Substantia nigra (tissue), 51 donors: ENCODE measurements at places on chromosomes 12 and 14.

DNA sequence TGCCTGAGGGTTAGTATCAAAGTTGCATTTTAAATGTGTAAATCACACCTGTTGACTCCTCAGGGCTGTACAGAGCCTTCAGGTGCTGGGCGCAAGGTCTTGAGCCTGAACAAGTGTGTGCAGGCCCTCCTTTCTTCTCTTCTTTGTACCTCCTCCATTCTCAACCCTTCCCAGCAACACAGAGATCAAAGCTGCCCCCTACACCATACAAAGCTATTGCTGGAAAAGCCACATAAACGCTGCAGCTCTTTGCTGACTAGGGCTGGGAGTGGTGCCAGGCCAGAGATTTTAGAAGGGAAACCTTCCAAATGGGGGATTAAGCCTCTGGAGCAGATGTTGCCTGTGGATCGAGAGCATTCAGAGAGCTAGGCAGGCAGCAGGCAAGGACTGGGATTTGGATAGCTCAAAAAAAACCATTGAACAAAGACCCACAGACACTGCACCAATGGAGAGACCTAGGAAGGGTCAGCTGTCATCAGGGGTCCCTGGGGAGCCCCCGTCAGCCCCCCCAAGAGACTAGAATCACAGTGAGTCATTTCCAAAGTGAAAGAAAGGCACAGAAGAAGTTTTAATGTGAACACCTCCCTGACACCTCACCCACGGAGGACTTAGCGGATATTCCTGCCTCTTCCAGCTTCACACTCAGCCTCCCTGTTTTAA lies 18.2 kb upstream of the SUSD6 start:
- DNase-seq = no peak

DNA sequence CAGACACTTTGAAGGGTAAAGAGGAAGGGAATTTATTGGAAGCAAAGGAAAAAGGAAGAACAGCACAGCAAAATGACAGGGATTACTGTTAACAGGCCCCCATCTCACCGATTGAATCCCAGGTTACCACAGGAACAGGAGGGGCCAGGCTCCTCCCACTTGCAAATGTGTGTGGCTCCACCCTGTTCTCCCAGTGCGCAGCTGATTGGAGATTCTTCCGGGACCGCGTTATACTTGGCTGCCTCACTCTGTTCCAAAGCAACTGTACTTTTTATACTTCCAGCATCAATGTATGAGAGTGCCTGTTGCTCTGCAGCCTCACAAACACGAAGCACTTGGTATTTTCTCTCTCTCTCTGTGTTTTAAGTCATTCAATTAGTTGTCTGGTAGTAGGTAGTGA lies 273.6 kb upstream of the MDGA2 start:
- DNase-seq = no peak

GRCh38 chr14:22656945-22657731 lies 13.0 kb upstream of the OR6J1 start:
- DNase-seq = no peak

DNA sequence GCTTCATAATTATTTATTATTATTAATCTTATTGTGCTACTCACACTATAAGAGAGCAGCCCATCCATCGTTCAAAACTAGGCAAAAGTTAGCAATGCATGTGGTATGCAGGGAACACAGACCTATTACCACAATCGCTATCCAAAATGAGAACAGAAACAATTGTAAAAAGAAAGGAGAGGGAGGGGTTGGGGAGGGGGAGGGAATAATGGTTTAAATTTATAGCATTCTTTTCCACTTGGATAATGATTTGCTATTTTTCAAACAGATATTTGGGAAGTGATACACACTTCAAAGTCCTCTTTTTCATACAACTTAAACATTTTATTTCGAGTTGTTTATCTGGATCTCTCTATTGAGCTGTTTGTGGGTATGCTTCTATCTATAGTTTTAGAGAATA lies 248.6 kb upstream of the SOX5 start:
- no peak for DNase-seq

- no peak for DNase-seq
Measured at GRCh38 chr12:96170328-96170727, 23.8 kb upstream of the ELK3 start.

DNA sequence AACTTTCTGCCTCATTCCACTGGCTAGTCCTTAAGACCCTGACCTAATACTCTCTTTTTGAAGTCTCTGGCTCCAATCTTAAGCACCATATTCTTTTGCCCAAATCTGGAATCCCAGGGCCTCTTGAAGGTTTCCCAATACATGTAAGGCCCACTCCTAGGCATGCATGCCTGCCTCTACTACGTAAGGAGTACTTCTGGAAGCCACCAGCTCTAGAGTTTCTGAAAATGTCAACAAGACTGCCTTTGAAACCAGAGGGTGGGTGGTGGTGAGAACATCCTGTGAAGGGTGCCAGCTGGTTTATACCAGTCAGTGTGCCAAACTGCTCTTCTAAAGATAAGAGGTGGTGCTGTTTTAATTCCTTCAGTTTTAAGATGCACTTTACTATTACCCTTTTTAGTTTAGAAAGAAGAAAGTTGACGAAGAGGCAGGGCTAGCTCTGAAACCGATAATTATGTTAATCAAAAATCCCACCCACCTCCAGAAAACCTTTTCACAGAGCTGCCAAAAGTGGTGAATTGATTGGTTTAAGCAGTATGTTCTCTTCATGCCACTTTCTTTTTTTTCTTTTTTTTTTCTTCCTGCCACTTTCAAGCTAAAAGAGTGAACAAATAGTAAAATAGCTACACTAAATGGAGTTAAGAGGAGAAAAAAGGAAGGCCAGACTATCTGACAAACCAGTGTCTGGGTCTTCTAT lies 8.7 kb upstream of the WDR89 start:
- DNase-seq = no peak

- DNase-seq = no peak
Measured at GRCh38 chr12:111361717-111362576, 6.9 kb downstream of the PHETA1 start.

DNA sequence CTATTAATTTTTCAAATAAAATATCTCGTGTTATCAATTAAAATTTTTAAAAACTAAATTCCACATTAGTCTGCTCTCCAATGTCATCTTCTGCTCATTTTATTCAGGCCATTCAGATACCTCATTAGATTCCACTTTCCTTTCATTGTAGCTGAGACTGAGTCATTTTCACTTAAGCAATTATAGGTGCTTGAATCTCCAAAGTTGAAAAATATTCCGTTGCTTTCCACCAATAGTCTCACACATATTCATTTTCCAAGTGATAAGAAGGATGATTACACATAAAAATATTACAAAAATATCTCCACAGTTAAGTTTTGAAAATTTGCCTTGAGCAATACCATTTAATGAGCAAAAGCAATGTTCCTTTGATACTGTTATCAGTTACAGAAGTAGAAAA lies 36.5 kb upstream of the YBX3 start:
- no peak for DNase-seq

- no peak for DNase-seq
Measured at GRCh38 chr12:76028571-76029277, 2.9 kb downstream of the PHLDA1 start.

DNA sequence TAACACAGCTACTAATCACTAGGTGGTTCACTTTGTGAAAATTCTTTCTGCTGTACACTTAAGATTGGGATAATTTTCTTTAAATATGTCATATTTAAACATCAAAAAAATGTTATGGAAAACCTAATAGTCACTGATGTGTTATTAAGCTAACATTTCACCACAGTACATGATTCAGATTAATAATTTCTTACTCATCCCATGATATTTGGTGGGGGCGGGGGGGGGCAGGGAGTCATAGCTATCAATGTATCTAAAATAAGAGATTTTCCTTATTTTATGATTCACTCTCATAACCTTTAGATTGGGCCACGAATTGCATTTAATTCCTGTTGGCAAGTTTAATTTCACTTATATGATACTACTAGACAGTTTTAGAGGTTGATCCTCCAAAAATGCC lies 88.8 kb downstream of the KCNH5 start:
- no peak for DNase-seq

DNA sequence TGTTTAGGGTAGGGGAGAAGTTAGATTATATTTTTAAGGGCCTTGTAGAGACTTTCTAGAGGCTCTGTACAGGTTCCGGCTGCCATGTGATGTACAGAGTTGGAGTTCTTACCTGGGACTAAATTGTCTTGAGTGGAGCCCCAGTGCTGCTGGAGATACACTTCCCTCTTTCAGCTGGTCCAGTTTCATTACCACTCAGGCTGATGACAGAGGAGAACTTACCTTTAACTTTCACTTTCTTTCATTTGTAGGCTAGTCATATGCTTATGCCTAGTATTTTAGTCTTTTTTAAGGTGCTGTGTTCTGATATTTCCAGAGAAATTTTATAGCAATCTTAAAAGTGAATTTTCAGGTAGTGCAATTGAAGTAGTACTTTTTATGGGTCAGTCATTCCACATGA lies 117.3 kb downstream of the ERC1 start:
- no peak for DNase-seq

DNA sequence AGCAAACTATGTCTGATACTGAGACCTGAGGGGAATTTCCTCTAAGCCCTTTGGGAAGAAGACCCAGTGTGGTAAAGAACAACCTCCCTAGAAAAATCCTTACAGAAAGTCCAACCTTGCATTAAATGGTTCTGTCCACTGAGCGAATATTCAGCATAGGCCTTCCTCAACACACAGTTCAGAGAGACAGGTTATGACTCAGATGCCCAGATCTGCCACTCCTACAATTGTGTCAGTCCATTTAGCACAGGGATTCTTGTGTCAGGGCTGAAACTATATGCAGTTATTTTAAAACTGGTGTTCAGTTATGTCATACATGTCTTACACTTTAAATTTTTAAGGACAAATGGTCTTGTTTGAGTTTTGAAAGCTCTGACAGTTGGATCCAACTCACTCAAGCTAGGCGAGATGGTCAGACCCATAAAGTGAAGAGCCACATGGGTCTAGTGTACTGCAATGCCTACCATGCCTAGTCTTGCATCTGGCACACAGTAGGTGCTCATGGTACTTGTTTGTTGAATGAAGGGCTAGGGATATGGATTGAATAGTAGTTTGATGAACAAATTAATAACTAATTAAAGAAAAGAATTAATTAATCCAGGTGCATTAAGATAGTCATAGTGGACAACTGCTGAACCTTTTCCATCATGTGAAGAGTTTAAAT lies 207.5 kb upstream of the PWP1 start:
- no peak for DNase-seq

DNA sequence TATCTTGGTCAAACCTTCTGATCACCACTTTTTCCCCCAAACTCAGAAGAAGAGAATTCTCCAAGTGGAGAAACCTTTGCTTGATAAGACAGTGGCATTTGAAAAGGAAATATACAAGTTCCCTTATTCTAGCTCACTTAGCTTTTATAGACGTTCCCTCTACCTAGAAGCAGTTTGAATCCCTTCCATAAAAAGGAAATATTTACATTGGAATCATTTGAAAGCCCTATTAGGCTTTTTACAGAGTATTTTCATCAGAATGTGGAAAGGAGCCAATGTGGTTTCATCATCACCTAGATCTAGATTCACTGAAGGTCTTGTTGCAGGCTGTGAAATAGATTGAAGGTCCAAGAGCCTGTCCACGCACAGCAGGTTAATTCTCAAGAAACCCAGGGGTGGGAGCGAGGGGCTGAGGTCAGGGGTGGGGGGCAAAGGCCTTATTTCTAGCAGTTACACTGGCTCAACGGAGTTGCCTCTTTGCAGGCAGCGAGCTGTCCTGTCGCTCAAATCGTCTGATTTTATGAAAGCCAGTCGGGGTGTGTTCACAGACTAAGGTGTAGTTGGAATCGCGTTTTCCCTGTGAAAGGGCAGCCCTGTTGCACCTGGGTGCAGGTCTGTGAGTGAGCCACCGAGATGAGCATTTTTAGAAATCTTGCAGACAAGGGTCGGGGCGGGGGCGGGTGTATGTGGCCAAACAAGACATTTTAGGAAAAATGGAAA lies 45.6 kb downstream of the AACS start:
- DNase-seq = no peak

GRCh38 chr14:64293976-64294671 lies at the start of gene ESR2:
ESR2 (minus strand) TSS chr14:64294371; CDS start chr14:64282985, 11,386 bp downstream.
- DNase-seq = no peak

DNA sequence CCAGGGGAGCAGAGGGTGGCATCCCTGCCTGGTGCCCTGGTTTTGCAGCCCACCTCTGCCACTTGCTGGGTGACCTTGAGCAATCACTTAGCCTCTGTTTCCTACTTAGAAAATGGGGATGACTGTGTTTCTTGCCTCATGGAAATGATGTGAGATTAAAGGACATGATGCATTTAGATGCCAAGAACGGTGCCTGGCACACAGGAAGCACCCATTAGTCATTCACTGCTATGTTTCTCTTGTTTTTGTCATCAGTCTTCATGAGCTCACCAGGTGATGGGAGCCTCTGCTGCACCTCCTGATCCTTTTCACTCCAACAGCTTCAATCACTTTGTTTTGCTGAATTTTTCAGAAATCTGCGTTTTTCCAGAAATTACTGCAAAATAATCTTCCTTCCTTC lies 23.6 kb upstream of the ATF1 start:
- no peak for DNase-seq

DNA sequence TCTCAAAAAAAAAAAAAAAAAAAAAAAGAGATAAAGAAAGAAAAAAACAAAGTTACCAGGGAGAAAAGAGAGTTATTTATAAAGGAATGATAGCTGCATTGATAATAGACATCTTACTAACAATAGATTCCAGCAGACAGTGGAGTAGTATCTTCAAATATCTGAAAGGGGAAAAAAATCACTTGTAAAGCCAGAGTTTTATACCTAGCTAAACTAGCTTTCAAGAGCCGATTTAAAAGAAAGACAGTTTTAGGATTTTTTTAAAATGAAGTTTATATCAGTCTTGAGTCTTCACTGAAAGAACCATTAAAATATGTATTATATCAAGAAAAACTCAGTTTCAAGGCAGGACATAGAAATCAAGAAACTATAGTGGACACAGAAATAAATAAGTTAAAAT lies 262.4 kb downstream of the ZFP36L1 start:
- DNase-seq = no peak

DNA sequence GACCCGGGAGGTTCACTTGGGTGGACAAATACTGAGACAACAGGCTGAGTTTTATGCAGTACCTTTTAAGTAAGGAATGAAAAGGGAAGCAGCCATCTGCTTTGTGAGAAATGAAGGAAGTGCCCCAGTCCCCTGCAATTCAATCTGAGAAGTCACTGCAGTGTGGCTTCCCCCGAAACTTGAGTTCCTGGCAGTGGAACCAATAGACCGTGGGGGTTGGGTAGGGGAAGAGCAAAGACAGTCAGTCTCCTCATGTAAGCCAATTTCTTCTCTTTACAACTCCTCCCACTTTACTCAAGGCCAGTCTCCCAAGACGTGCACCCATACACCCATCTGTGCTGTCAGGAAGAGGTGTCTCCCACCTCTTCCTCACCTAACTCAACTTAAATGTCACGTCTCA lies 206.5 kb downstream of the BCAT1 start:
- no peak for DNase-seq

GRCh38 chr12:12613344-12613743 lies 1.7 kb downstream of the CREBL2 start:
- no peak for DNase-seq
